ENCODE measurements at places on chromosomes 1 and 21. TPM values are rescaled to one million over a fixed set of nuclear protein-coding genes. Genes with fewer than 3 reads are reported as not detected.

Gene DNAJC16
- polyA plus RNA-seq = 17.0 TPM

Gene MPL
- polyA plus RNA-seq = 1.1 TPM

Gene EBNA1BP2
- polyA plus RNA-seq = 42.0 TPM

Gene SPTA1
- 8.9 TPM for polyA plus RNA-seq

Gene LORICRIN
- polyA plus RNA-seq = not detected

Gene PARS2
- 5.4 TPM for polyA plus RNA-seq

Gene DDR2
- polyA plus RNA-seq = 46.7 TPM

Gene SMCP
- polyA plus RNA-seq = not detected

Gene RGS8
- not detected for polyA plus RNA-seq

Gene TLR5
- polyA plus RNA-seq = 8.4 TPM

Gene LPGAT1
- 17.7 TPM for polyA plus RNA-seq

Gene NBPF6
- polyA plus RNA-seq = not detected

Gene RNU1-4
- polyA plus RNA-seq = not detected

Gene MAGI3
- 33.7 TPM for polyA plus RNA-seq

Gene LCE1C
- polyA plus RNA-seq = not detected
